ENCODE measurements at places on chromosomes 7 and 10.

GRCh38 chr10:28822719-28823464, 145.6 kb downstream of the BAMBI start:
- no peak for DNase-seq

DNA sequence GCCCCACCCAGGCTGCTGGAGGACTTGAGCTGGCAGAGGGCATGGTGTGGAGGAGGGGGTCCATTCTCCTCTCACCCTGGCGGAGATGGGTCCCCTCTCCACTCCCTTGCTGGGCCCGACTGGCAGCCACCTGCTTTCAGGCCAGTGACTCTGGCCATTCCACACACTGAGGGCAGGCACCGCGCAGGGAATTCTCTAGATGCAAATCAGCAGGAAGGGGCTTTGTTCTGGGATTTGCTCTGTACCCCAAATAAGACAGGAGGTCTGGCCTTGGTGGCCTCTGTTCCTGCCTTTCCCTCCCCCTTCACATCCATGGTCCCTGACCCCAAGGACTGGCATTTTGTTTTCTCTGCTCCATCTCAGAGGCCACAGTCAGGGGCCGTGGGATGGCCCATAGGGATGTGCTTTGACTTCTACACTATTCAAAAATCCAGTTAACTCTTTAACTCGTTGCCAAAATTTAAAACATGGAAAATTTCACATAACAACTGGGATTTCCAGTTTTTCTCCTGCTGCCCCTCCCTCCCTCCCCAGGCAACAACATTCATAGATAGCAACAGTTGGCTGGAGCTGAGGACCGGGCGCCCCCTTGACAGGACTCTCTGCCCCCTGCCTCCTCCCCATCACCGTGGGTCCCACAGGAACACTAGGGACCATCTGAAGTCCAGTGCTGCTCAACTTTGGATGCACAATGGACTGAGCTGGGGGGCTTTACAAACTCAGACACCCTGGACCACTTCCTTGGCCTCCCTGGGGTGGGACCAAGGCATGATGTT, 33.9 kb downstream of the PPIF start:
- DNase-seq = no peak

- DNase-seq = no peak
These were observed 15.0 kb downstream of the MIOS start for GRCh38 chr7:7581531-7582179.

GRCh38 chr7:69833964-69834363, 235.7 kb downstream of the AUTS2 start:
- DNase-seq = no peak

DNA sequence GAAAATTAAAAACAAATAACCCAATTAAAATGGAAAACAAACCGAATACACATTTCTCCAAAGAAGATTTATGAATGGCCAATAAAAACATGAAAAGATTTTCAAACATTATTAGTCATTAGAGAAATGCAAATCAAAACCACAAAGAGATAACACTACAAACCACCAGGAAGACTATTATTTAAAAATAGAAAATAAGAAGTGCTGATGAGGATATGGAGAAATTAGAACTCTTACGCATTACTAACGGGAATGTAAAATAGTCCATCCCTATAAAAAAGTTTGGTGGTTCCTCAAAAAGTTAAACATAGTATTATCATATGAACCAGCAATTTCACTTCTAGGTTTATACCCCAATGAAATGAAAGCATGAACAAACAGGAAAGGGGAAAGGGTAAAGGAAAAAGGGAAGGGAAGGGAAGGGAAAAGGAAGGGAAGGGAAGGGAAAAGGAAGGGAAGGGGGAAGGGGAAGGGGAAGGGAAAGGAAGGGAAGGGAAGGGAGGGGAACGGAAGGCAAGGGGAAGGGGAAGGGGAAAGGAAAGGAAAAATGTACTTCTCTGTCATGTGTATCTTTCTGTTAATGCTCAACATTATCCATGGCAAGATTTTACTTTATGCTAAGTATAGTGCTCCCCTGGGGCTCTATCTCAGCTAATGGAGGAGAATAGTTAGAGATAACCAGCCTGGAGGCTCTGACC, 125.3 kb upstream of the RSU1 start:
- DNase-seq = no peak

- DNase-seq = no peak
These were observed 50.6 kb downstream of the PRR15 start for GRCh38 chr7:29614229-29614628.

DNA sequence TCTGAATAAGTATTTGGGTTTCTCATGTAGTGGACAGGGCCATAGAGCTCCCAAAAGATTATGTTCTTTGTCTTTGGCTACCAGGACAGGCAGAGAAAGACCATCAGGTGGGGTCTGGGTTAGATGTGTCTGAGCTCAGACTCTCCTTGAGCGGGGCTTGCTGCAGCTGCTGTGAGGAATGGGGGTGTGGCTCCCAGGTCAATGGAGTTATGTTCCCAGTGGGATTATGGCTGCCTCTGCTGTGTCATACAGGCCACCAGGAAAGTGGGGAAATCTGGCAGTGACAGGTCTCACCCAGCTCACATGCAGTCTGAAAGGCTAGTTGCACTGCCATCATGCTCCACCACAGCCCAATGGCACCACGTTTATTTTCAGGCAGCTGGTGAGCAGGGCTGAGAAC, 97.0 kb upstream of the FERD3L start:
- no peak for DNase-seq

DNA sequence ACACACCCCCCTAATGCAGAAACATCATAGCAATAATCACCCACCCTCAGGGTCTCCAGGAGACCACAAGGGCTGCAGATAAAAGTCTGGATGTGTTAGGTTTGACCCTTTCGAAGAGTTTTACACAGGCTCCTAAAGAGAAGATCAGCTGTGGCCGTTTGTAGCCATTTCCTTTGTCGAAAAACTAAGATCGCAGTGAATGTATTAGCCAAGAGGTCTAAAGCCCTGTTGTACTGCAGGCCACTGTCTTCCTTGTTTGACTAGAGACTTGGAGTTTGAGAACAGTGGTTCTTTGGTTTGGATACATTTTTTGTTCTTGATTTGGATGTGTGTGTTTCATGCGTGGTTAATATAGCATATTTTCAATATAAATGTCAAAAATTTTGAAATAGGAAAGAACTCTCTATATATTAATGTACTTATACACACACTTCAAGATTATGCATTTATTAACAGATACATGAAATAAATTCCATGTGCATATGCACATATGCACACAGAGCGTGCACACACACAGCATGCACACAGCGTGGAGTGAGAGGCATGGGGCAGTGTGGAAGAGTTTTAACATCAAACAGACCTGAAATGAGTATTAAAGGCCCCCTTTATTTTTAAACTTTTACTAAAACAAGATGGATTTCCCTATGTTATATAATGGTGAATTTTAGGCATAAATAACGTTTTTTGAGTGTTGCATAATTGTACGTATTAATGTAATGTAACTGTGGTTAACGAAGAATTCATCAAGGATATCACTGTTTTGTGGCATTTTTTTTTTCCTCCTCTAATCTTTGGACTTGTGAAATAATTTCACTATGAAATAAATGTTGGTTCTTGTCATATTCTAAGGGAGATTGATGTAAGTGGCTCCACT, 2.2 kb downstream of the IKZF1 start:
- no peak for DNase-seq

DNA sequence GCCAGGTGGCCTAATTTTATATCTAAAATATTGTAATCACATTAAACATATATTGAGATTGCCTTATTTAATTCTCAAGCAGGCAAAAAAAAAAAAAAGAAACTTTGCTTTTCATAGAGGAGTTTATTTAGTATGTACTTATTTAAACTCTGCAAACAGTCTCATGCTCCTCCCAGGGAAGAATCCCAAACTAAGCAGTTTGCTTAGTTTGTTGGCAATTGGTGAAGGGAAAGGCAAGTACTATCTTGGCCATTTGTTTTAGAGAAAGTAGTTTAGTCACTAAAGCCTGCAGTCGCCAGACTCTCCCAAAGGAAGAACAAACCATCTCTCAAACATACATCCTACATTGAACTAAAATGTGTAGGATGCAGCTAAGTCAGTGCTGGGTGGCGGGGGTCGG, 226.8 kb downstream of the CDC14C start:
- no peak for DNase-seq

Data from neural crest cell (in vitro differentiated cells).